NCI-H1930 (cell line): ENCODE measurements at places on chromosomes 12 and 14.

GRCh38 chr12:109737631-109738030 lies 24.0 kb downstream of the FAM222A start:
- no peak for DNase-seq

DNA sequence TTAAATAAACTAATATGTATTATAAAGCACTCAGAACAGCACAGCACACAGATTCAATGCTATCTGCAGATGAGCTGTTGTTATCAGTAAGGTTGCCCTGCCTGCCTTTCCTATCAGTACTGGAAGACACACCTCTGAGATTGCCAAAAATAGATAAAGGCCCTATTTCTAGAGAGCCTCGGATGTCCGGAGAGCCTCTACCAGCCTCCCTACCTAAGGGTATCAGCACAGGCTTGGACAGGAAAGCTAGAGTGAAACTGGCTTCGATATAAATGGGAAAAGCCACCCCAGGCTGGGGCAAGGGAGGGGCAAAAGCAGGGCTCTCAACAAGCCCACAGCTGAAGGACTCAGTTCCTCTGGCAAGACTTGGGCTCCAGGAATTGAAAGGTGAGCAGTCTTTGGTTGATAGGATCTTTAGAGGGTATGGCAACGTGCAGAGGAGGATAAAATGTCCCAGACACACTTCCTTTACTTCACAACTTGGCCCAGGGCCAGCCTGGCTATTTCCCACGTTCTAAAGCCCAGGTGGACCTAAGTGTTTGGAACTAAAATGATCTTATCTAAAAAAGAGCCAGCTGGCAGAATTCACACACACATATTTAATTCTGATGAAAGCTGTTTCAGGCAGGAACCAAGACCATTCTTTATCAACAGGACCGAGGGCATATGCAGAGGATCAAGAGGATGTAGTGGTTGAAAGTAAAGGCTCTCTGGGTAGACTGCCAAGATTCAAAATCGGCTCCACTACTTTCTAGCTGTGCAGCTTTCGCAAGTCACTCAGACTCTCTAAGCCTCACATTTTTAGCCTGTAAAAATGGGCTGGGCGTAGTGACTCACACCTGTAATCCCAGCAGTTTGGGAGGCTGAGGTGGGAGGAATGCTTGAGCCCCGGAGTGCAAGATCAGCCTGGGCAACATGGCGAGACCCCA lies 37.8 kb upstream of the ITPR2 start:
- no peak for DNase-seq

- DNase-seq: no peak
Measured at GRCh38 chr12:72491426-72491825, 219.3 kb downstream of the TRHDE start.

GRCh38 chr12:68505970-68506369 lies 104.7 kb upstream of the RAP1B start:
- DNase-seq: no peak

GRCh38 chr12:38736821-38737220 lies 168.6 kb downstream of the CPNE8 start:
- DNase-seq: no peak

GRCh38 chr14:81534510-81535074 lies 939 bp upstream of the SEL1L start:
- no peak for DNase-seq

- no peak for DNase-seq
Measured at GRCh38 chr12:94305130-94305957, 154.3 kb downstream of the CEP83 start.

DNA sequence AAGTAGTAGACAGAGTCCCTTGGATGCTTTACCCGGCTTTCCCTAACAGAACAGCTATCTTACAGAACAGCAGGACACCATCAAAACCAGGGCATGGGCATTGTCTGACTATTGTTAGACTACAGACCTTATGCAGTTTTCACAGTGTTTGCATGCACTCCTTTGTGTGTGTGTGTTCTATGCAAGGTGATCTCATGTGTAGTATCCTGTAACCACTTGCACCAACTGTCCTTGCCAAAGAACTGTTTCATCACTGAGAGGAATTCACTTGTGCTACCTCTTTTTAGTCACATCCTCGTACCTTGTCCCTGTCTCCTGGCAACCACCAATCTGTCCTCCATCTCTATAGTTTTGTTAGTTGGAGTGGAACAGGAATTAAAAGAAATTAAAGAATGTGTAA lies 183.6 kb upstream of the PZP start:
- DNase-seq: peak; percentile 20

DNA sequence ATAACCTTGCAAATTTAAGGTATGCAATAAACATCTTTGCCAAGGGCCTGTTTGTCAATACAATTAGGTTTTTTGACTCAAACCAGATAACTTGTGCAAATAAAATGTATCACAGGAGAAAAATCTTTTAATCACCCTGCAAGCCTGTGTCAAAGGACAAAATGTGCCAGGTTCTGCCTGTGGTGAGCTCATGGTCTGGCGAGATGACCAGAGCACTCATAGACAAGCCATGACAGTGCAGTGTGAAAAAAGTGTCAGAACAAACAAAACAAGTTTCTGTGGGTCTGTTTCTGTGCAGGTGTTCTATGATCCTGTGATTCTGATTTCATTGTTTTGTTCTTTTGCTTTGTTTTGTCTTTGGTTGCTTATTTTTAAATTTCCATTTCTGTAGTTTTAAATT lies 847.2 kb downstream of the VRK1 start:
- no peak for DNase-seq

GRCh38 chr12:94690198-94690771 lies 39.9 kb upstream of the TMCC3 start:
- no peak for DNase-seq

GRCh38 chr12:92757597-92758121 lies 54.9 kb downstream of the PLEKHG7 start:
- DNase-seq: no peak

DNA sequence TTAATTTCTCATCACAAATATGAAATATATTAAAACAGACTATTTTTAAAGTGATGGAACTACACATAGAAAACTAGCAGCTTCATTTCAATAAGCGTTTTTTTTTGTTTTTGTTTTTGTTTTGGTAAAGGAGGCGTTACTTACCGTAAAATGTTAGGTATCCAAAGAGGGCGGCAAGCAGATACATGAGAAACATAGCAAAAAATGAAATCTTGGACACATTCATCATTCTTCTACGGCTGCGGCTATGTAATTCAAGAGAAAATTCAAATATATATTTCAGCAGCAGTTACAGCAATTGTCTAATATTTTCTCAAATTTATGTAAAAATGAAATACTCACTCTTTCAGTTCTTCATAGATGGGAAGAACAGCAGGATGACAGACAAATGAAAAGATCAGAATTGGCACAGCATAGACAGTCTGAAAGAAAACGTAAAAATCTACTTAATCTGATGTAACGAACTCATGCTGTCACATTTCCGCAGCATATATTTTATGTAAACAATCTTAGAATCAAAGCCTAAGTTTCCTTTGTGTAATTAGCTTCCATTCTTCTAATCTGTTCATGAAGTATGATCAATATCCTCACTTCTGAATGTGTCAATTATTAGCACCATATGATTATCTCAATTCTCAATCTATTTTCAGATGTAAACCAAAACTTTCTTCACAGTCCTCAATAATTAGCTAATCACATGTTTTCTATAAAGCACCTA lies 8.8 kb downstream of the SLC38A2 start:
- DNase-seq: no peak

- no peak for DNase-seq
Measured at GRCh38 chr12:121740847-121741246, 28.3 kb downstream of the TMEM120B start.

- DNase-seq: no peak
Measured at GRCh38 chr14:51654533-51654845, 2.8 kb downstream of the FRMD6 start.

- no peak for DNase-seq
Measured at GRCh38 chr12:109968032-109968420, 28.1 kb downstream of the GIT2 start.

DNA sequence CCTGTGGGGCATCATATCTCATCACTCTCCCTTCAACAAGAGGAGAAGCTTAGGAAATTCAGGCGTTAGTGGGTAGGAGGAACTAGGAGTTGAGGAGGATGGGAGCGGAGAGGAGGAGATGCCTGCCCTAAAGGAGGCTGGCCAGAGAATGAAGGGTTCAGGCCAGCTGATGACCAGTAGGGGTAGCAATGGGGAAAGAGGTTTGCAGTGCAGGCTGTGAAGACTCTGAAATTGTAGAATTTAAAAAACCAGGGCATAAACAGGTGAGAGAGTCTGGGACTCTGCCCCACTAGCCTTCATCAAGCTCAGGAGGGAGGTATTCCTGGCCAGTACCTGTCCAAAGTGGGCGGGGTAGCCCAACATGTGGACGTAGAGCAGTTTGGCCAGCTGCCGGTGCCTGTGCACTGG lies 809 bp downstream of the AP1G2 start:
- no peak for DNase-seq

DNA sequence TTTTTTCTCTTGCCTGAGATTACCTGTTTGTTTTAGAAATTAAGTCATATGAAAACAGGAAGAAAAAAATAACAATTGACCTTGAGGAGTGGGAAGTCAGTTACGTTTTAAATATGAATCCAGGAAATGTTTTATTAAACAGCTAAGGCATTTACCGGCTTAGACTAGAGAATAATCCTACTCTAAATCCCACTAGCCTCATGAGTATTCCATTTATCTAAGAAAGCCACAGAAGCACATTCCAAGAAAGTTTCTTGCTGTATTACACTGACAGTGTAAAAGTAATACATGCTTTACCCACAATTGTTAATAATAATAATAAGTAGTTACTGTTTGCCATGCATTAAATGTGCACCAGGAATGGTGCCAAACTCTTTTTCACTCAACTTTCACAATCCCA lies 90.9 kb downstream of the BMP4 start:
- no peak for DNase-seq

- peak; percentile 32 for DNase-seq
Measured at GRCh38 chr14:106372870-106373652, 846.7 kb downstream of the TMEM121 start.

- DNase-seq: no peak
Measured at GRCh38 chr14:78605897-78606500, 435.8 kb downstream of the NRXN3 start.

DNA sequence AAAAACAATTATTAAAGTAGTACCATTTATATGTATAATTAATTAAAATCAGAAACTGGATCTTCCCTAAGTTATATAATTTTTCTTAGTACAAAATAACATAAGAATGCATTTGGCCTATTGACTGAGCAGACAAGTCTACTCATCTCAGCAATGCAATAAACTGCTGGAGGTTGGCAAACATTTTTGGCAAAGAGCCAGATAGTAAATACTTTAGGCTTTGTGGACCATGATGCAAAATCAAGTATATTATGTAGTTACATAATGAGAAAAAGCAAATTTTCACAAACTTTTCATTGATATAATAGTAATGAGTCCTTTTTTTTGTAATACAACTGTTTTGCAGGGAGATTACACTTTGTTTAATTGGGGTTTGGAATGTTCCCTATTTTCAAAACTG lies 30.9 kb downstream of the ERGIC2 start:
- DNase-seq: no peak

DNA sequence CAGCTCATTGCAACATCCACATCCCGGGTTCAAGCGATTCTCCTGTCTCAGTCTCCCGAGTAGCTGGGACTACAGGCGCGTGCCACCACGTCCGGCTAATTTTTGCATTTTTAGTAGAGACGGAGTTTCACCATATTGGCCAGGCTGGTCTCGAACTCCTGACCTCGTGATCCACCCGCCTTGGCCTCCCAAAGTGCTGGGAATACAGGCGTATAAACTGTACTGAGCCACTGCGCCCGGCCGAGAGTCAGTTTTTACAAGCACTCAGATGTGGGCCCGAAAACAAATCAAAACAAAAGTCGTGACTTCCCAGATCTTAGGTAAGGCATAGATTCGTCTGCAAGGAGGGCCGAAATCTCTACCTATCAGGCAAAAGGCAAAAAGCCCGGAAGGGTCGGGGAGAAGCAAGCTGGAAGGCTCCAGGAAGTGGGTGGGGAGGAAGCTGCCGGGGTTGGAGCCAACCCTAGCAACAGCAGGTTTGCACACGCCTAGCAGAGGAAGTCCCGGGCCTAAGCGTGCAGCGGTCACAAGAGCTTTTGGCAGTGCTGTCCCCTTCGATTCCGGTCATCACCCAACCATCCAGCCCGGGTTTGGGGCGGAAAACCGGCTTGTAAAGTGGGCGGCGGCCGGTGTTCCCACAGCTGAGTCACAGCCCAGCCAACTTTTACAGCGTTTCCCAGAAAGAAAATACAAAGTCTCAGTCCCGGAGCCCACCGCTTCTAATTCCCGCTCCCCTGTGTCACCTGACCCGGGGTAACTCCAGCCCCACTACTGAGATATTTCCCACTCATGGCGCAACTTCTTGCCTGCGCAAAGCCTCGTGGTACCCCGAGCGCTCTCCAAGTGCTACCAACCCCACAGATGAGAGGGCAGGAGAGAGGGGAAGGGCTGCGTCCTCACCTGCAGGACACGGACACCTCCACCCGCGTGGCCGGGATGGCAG lies 583 bp downstream of the CPNE8 start:
- no peak for DNase-seq

DNA sequence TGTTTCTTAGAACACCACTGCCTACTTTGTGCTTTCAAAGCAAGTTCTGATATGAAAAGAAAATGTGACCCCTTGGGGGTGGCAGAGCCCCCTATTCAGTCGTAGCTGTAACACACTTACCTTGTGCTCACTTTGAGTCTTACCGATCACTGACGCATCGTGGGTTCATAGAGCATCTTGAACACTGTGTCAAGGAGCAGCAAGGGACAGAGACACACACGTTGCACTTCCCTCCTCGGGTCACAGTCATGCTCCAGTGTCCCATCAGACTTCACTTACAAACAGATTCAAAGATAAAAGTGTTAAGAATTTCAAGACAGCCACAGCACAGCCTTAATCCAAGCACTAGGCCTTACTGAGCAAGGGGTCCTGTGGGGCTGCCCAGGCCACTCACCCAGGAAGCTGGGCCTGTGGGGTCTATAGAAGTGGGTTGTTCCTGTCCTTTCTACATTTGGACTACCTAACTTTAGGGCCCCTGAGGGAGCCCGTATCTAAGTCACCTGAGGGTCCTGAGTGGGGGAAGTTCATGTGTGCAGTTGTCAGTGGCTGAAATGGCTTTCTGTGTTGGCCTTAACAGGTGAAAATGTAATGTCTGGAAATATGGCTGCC lies 75.4 kb upstream of the BDKRB2 start:
- DNase-seq: no peak

- DNase-seq: no peak
Measured at GRCh38 chr12:123267991-123268843, 3.4 kb downstream of the CDK2AP1 start.

- no peak for DNase-seq
Measured at GRCh38 chr14:104865631-104866441, 768 bp downstream of the CEP170B start.
